ENCODE measurements at places on chromosomes 3 and 15.

DNA sequence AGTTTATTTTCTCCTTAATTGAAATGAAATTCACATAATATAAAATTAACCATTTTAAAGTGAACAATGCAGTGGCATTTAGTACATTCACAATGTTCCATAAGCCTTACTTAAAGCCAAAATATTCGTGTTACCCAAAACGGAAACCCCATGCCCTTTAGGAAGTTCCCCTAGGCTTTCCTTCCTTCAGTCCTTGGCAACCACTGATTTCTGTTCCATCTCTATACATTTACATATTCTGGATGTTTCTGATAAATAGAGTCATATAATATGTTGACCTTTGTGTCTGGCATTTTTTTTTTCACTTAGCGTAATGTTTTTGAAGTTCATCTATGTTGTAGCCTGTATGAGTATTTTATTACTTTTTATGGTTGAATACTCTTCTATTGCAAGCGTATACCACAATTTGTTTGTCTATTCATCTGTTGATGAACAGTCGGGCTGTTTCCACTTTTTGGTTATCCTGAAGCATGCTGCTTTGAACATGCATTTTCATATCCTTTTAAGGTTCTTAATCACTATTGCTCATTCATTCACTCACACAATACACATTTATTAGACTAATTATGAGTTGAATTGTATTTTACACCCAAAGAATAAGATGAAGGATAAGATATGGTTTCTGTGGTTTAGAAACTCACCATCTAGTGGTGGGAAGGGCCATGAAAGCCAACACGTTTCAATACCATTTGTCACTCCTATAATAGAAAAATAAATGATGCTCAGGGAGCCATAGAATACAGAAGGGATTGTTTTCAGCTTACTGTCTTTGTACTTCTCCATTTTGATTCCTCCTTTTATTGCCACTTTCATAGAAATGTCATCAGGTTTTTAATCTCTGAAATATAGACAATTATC is 408.2 kb upstream of the CBLB start:
- DNase-seq = no peak

DNA sequence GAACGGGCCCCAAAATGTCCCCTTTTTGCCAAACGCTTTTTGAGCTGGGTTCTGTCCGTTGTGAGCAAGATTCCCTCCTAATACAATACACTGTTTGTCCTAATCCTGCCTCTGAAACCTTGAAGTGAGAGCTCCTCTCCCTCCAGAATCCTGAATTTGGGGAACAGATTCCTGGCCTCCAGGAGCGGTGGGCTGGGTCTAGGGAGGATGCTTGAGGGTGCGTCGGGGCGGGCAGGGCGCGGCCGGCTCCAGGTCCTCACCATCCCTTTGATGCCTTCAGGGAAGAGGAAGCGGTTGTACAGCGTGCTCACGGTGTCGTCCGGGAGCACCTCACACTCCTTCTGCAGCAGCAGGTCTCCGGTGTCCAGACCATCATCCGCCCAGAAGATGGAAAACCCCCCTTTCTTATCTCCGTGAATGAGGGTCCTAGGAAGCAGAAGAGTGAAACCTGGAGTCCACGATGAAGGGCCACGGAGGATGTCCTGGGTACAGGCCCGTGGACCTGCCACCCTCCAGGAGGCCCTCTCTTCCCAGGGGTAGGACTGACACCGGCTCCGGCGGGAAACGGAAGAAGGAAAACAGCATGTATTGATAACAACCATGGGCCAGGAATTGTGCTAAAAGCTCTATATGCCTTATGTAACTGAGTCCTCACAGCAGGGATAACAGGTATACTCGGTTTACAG is 23.2 kb downstream of the ALDH1L1 start:
- no peak for DNase-seq

DNA sequence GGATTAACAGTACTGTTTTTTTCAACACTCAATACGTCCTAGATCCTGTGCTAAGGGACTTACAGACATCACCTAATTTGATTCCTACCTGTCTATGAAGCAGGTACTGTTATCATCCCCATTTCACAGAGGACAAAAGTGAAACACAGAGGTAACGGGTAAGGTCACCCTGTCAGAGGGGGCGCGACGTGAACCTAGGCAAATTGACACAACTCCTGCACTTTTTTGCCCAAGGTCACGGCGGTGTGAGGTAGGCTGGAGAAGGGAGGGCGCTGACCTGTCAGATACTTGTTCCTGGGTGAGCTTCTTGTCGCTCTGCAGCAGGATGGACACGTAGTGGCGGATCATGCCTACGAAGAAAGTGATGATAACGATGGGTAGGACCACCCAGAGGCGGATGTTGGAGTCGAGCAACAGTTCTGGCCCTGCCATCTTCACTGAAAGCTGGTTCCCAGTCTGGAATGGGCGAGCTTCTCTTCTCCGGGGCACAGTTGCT is 363 bp downstream of the EMC3 start:
- DNase-seq = no peak

GRCh38 chr3:36580716-36581115 is 183.6 kb downstream of the DCLK3 start:
- DNase-seq = no peak

DNA sequence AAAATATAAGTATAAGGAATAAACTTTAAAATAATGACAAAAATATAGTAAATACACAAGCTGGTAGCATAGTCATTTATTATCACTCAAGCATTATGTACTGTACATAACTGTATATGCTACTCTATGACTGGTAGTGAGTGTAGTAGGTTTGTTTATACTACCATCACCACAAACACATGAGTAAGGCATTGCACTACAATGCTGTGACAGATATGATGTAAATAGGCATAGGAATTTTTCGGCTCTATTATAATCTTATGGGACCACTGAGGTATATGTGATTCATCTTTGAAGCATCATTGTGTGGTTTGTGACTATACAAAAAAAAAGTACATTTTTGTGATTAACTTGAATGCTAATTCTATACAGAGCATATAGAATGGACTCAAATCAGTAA is 35.3 kb upstream of the FBN1 start:
- no peak for DNase-seq

- DNase-seq = no peak
Measured at GRCh38 chr15:49032601-49033145, 13.6 kb downstream of the SECISBP2L start.

GRCh38 chr3:194422188-194422587 is 23.1 kb upstream of the GP5 start:
- no peak for DNase-seq

DNA sequence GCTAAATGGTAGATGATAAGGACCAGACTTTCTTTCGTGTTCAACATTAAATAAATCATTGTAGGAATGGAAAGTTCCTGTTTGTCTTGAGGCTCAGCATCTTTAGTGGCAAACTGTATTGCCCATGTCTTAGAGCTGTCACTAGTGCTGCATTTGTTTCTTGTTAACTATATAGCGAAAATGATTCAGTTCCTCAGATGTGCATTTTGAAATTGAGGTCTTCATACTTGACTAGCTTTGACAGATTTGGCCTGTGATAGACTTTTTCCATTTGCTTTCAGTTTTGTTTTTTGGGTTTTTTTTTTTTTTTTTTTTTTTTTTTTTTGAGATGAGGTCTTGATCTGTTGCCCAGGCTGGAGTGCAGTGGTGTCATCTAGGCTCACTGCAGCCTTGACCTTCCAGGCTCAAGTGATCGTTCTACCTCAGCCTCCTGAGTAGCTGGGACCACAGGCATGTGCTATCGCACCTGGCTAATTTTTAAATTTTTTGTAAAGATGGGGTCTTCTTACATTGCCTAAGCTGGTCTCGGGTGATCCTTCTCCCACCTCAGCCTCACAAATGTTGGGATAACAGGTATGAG is 9.5 kb upstream of the RPLP1 start:
- DNase-seq = no peak

- DNase-seq = no peak
Measured at GRCh38 chr3:172717493-172718088, 6.7 kb upstream of the NCEH1 start.

- no peak for DNase-seq
Measured at GRCh38 chr3:25515171-25515570, 87.1 kb downstream of the RARB start.
